ENCODE measurements at places on chromosomes 1 and 21. TPM values are rescaled to one million over a fixed set of nuclear protein-coding genes. Genes with fewer than 3 reads are reported as not detected.

PAPPA2 gene
- 0.10 TPM for total RNA-seq

PPP1R12B gene
- total RNA-seq = 1,055 TPM

FRRS1 gene
- total RNA-seq = 2.5 TPM

GART gene
- 72.3 TPM for total RNA-seq

TSPAN1 gene
- 11.0 TPM for total RNA-seq

C1orf116 gene
- total RNA-seq = not detected

LCE2C gene
- not detected for total RNA-seq

ZMYND12 gene
- not detected for total RNA-seq

TRIM33 gene
- total RNA-seq = 49.0 TPM

FCMR gene
- 1.0 TPM for total RNA-seq

ESPN gene
- total RNA-seq = 0.47 TPM

ZBTB8A gene
- 9.4 TPM for total RNA-seq

ADAMTS1 gene
- total RNA-seq = 68.5 TPM

SYPL2 gene
- total RNA-seq = 2.0 TPM

PPIE gene
- 38.5 TPM for total RNA-seq

FCRL6 gene
- 1.9 TPM for total RNA-seq

TFF2 gene
- total RNA-seq = not detected

Measured in gastroesophageal sphincter (tissue), 4 donors.